ENCODE measurements at places on chromosomes 16 and 17. TPM values are rescaled to one million over a fixed set of nuclear protein-coding genes. Genes with fewer than 3 reads are reported as not detected.

DNA sequence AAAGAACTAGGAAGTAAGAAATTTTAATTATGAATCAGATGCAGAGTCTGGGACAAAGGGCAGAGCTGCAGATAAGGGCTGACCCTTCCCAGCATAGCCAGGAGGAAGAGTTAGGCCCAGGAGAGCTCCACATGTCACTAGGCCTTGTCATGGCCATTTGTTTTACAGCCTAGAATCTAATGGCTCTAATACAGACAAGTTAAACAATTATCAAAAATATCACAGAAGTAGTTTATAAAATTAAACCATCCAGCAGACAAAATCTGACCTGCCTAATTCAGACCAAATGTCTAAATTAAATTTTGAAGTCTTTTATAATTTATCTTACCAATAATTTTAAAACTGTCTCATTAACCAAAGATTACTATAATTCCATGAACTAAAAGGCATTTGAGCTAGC, 1369.5 kb downstream of the CDH11 start:
- H3K36me3 ChIP-seq = no peaks in the 10 kb centered on the region
- no peak overlapping the region for H3K27ac ChIP-seq
- H3K4me3 ChIP-seq = no peak overlapping the region

- H3K4me1 ChIP-seq = no peaks in the 10 kb centered on the region
- no peak overlapping the region for H3K27ac ChIP-seq
- H3K27me3 ChIP-seq = no peaks in the 10 kb centered on the region
- no peak for DNase-seq
These were observed 89.2 kb downstream of the ABCC6 start for GRCh38 chr16:16133943-16134604.

GRCh38 chr17:38563362-38564253, 42.1 kb downstream of the SRCIN1 start:
- H3K27me3 ChIP-seq = peaks cover 56% of the 10 kb centered on the region
- H3K4me1 ChIP-seq = peaks cover 28% of the 10 kb centered on the region
- no peaks in the 10 kb centered on the region for H3K36me3 ChIP-seq
- no peak for DNase-seq

DNA sequence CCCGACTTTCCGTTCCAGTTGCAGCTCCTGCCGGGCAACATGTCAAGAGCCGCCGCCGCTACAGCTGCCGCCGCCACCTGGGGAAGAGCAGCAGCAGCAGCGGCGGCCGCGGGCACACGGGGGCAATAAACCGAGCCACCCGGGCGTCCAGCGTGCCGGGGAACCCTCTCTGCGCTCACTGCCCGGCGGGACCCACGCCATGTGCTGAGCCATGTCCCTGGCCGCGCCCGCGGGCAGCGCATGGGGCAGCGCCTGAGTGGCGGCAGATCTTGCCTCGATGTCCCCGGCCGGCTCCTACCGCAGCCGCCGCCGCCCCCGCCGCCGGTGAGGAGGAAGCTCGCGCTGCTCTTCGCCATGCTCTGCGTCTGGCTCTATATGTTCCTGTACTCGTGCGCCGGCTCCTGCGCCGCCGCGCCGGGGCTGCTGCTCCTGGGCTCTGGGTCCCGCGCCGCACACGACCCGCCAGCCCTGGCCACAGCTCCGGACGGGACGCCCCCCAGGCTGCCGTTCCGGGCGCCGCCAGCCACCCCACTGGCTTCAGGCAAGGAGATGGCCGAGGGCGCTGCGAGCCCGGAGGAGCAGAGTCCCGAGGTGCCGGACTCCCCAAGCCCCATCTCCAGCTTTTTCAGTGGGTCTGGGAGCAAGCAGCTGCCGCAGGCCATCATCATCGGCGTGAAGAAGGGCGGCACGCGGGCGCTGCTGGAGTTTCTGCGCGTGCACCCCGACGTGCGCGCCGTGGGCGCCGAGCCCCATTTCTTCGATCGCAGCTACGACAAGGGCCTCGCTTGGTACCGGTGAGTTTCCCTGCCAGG, 604 bp downstream of the HS3ST3B1 start:
- peak overlapping the region; percentile 86 for H3K27ac ChIP-seq
- peaks cover 58% of the 10 kb centered on the region for H3K4me1 ChIP-seq
- peak overlapping the region; percentile 87 for H3K4me3 ChIP-seq
- H3K27me3 ChIP-seq = peaks cover 46% of the 10 kb centered on the region

- DNase-seq = no peak
- no peaks in the 10 kb centered on the region for H3K27me3 ChIP-seq
- no peak overlapping the region for H3K4me3 ChIP-seq
- peak overlapping the region; percentile 71 for H3K27ac ChIP-seq
- peaks cover 35% of the 10 kb centered on the region for H3K4me1 ChIP-seq
These were observed 2.6 kb upstream of the TMEM88 start for GRCh38 chr17:7852262-7852670.

GRCh38 chr16:35485915-35486314, 2026.5 kb downstream of the TP53TG3F start:
- H3K27ac ChIP-seq = no peak overlapping the region
- H3K27me3 ChIP-seq = no peaks in the 10 kb centered on the region
- no peaks in the 10 kb centered on the region for H3K4me1 ChIP-seq
- H3K4me3 ChIP-seq = no peak overlapping the region

DNA sequence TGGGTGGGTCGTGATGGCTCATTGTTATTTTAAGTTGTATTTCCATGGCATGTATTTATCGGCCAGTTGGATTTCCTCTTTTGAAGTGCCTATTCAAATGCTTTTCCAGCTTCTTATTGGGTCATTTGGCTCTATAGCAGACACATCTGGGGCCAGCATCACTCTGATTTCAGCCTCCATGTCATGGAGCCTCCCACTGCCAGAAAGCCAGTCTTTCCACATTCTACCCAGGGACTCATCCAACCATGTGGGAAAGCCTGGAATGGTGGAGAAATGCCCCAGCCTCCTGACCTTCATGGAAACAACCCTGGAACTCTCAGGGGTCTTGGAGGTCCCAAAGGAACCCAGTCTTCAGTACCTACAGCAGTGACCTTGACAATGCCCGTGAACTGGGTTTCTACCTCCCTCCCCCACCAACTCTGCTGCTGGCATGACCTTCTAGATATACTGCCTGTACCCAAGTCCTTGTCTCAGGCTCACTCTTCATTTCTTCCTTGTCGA, 33.8 kb upstream of the ADGRG1 start:
- H3K4me3 ChIP-seq = no peak overlapping the region
- peaks cover 21% of the 10 kb centered on the region for H3K4me1 ChIP-seq
- peaks cover 2% of the 10 kb centered on the region for H3K36me3 ChIP-seq
- no peak overlapping the region for H3K27ac ChIP-seq
- H3K27me3 ChIP-seq = peaks cover 11% of the 10 kb centered on the region

DNA sequence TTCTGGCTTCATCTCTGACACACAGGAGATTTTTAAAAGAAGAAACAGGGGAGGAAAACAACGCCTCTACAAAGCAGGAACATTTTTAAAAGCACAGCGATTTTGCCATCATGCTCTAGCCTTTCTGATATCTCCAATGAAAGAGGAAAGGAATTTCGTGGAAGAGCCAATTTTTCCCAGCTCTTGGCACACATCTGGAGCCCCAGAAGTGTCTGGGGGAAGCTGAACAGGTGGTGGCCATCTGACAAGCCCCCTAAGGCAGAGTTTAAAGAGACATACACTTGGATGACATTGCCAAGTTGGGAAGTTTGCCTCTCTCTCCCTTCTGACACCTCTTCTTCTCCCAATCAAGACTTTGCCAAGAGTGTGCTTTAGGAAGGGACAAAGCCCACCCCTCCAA, 82.1 kb downstream of the CCT6B start:
- DNase-seq = no peak
- H3K27me3 ChIP-seq = peaks cover 46% of the 10 kb centered on the region
- no peak overlapping the region for H3K4me3 ChIP-seq
- H3K36me3 ChIP-seq = no peaks in the 10 kb centered on the region
- no peaks in the 10 kb centered on the region for H3K4me1 ChIP-seq

GRCh38 chr17:57439651-57440050, 183.3 kb downstream of the MSI2 start:
- H3K4me3 ChIP-seq = no peak overlapping the region
- peaks cover 3% of the 10 kb centered on the region for H3K36me3 ChIP-seq
- H3K4me1 ChIP-seq = peaks cover 85% of the 10 kb centered on the region
- no peaks in the 10 kb centered on the region for H3K27me3 ChIP-seq

- H3K4me3 ChIP-seq = no peak overlapping the region
- no peak overlapping the region for H3K27ac ChIP-seq
These were observed 5.9 kb upstream of the LYZL6 start for GRCh38 chr17:35949401-35949800.

DNA sequence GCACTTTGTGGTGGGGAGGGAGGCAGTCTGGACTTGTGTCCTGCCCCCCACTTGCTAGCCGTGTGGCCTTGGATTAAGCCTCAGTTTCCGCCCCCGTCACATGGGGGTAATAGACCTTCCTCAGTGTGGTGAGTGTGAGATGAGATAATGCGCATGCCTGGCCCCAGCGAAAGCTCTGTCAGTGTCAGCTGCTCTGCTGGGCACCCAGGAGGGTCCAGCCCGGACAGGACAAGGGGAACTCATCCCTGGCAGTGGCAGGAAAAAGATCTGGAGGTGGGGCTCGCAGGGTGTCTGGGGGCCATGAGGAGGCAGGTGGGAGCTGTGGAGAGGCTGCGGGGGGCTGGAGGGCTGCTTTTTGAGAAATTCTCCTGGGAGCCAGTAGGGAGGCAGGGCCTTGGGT, 63.5 kb downstream of the SRCIN1 start:
- H3K4me3 ChIP-seq = no peak overlapping the region
- H3K4me1 ChIP-seq = no peaks in the 10 kb centered on the region
- DNase-seq = no peak
- H3K27ac ChIP-seq = no peak overlapping the region
- H3K27me3 ChIP-seq = peaks cover 27% of the 10 kb centered on the region

DNA sequence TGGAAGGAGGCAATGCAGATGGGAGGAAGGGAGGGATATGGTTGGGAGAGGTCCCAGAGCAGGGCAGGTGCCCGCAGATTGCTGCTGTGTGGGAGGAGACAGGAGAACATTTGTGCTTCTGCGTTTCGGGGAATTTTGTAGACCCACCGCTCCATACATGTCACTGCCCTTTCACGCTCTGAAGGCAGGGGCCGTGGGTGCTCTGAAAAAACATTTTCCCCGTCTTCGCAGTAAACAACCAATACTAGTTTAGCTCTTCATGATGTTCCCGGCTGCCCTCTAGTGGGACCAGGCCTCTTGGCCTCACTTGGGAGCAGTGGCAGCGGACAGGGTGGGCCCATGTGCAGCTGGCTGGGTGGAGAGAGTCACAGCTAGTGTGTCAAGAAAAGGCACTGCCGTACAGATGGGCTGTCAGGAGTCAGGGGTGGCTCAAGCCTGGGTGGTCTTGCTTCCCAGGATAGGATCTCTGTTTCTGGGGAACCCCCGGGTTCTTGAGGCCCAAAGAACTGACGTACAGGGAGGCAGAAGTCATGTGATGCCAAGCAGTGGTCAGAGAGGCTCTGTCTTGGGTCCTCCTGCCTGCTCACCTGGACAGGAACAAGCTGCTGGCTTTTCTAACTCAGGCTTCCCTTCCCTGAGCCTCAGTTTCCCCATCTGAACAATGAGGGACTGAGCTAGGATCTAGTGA, 46.5 kb upstream of the CPNE2 start:
- peaks cover 67% of the 10 kb centered on the region for H3K36me3 ChIP-seq
- no peaks in the 10 kb centered on the region for H3K27me3 ChIP-seq
- peaks cover 87% of the 10 kb centered on the region for H3K4me1 ChIP-seq
- DNase-seq = peak; percentile 57
- peak overlapping the region; percentile 68 for H3K4me3 ChIP-seq
- peak overlapping the region; percentile 92 for H3K27ac ChIP-seq

GRCh38 chr17:8126491-8127066, 2.7 kb upstream of the HES7 start:
- peaks cover 9% of the 10 kb centered on the region for H3K36me3 ChIP-seq
- peak; percentile 60 for DNase-seq
- peaks cover 49% of the 10 kb centered on the region for H3K4me1 ChIP-seq
- peak overlapping the region; percentile 93 for H3K4me3 ChIP-seq

DNA sequence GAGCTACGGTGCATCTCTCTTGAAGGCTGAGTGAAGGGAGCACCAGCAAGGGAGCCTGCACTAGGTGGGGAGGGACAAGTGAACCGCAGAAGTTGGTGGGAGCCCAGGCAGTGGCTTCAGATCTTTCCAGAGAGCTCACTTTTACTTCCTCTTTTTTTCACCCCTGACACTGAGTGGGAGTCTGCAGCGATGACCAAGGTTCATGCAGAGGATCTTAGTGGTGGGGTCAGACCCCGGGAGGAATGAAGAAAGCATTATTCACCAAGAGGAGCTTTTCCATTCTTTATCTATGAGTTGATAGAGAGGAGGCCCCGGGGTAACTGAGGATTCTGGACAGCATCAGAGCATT, 3.0 kb upstream of the CCL2 start:
- no peak overlapping the region for H3K27ac ChIP-seq
- no peaks in the 10 kb centered on the region for H3K36me3 ChIP-seq
- peaks cover 12% of the 10 kb centered on the region for H3K4me1 ChIP-seq
- no peak overlapping the region for H3K4me3 ChIP-seq
- DNase-seq = no peak

- H3K4me3 ChIP-seq = no peak overlapping the region
- no peak overlapping the region for H3K27ac ChIP-seq
- H3K27me3 ChIP-seq = no peaks in the 10 kb centered on the region
These were observed 41.0 kb downstream of the PTRH2 start for GRCh38 chr17:59666235-59666634.

- DNase-seq = no peak
- no peaks in the 10 kb centered on the region for H3K36me3 ChIP-seq
- no peak overlapping the region for H3K4me3 ChIP-seq
- no peaks in the 10 kb centered on the region for H3K4me1 ChIP-seq
- no peak overlapping the region for H3K27ac ChIP-seq
These were observed 15.9 kb upstream of the FBXO47 start for GRCh38 chr17:38982858-38983746.

- H3K4me1 ChIP-seq = no peaks in the 10 kb centered on the region
- no peak for DNase-seq
- no peaks in the 10 kb centered on the region for H3K36me3 ChIP-seq
- H3K27ac ChIP-seq = no peak overlapping the region
- H3K27me3 ChIP-seq = peaks cover 39% of the 10 kb centered on the region
- no peak overlapping the region for H3K4me3 ChIP-seq
These were observed 4.5 kb downstream of the ABCC3 start for GRCh38 chr17:50638966-50639713.

DNA sequence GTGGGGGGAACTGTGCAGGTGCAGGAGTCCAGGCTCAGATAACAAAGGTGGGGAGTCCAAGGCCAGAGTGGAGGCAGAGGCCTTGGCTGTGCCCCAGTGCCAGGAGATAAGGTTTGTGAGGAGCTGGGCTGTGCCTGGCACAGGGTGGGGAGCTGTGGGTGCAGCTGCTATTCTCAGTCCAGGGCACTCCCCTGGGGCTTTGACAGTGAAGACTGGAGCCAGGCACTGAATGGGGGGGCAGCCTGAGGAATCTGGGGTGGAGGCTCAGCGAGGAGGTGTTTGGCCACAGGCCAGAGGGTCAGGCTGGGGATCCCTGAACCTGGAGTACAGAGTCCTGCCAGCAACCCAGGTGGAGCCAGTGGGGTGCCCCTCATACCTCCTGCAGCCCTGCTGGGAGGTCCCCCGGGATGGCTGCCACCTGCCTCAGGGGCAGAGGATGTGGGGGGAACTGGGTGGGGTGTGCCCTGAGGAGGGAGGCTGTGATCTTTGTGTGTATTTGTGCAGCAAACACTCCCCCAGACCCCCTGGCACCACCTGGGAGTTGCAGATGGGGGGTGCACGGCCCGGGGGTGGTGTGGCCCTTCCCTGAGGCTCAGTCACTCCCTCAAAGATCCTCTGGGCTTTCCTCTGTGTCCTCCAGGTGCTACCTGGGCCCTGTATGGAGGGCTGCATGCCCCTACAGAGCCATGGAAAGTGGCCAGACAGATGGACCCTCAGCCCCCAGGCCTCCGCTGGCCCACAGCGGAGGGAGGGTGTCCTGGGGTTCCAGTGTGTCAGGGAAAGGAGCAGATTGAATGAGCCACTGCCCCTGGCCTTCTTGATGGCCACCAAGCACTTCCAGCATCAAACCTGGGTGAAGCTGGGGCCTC, 44.5 kb upstream of the SMPD3 start:
- H3K36me3 ChIP-seq = no peaks in the 10 kb centered on the region
- peaks cover 22% of the 10 kb centered on the region for H3K4me1 ChIP-seq
- peak overlapping the region; percentile 28 for H3K4me3 ChIP-seq
- no peak for DNase-seq

Gene ZFP1
- 15.4 TPM for total RNA-seq

Gene MEFV
- not detected for total RNA-seq

Gene TMEM88
- total RNA-seq = 3.2 TPM

Measured in activated B cell treated with CpG ODN at 0.5 μM for 24 hours (primary cell).